ENCODE measurements at places on chromosomes 1 and 21.
A peak's percentile ranks its signal among the peaks of the same experiment; 100 is the strongest.

DNA sequence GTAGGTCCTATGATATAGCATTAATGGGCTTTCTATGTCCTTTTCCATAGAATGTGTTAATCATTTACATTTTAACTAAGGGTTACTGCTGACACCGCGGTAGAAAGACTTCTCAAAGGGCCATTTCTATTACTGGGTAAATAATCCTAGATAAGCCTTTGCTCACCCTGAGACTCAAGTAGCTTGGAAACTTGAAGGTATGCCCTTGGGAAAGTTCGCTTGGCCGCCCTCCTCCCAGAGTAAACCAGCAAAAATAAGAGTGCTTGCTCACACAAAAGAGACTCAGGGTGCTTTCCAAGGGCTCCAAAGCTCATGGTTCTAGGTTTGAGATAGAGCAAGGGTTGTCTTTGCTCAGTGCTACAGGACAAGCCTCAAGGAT, 85.8 kb upstream of the TMPRSS2 start:
- no peak for DNase-seq

DNA sequence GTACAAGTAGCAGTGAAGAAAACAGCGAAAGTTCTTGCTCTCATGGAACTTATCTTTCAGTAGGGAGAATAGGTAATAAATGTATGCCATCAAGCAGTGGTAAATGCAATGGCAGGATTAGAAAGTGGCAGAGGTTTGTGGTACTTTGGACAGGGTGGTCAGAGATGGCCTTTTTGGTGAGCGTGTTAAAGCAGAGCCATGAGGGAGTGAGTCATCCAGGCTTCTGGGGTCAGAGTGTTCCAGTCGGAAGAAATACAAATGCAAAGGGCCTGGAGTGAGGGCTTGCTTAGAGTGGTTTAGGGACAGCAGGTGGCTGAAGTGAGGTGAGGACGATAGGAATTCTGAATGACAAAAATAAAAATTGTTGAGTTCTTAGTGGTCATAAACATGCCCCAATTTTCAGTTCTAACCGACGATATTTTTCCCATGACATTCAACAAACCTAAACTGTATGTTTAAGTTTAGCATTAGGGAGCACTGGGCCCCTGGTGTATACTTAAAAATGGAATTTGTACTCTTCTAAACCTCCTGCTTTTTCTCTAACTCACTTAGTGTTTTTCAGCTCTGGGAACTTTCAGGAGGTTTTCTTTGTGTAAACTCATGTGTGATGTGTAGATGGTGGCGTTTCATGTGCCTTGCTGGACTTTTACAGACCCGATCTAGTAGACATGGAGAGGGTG, 78.2 kb downstream of the MACF1 start:
- DNase-seq, result no peak

GRCh38 chr1:117634631-117635030, 28.8 kb downstream of the TENT5C start:
- no peak for DNase-seq

GRCh38 chr1:101993710-101994109, 3.0 kb downstream of the OLFM3 start:
- DNase-seq, result peak; percentile 56

DNA sequence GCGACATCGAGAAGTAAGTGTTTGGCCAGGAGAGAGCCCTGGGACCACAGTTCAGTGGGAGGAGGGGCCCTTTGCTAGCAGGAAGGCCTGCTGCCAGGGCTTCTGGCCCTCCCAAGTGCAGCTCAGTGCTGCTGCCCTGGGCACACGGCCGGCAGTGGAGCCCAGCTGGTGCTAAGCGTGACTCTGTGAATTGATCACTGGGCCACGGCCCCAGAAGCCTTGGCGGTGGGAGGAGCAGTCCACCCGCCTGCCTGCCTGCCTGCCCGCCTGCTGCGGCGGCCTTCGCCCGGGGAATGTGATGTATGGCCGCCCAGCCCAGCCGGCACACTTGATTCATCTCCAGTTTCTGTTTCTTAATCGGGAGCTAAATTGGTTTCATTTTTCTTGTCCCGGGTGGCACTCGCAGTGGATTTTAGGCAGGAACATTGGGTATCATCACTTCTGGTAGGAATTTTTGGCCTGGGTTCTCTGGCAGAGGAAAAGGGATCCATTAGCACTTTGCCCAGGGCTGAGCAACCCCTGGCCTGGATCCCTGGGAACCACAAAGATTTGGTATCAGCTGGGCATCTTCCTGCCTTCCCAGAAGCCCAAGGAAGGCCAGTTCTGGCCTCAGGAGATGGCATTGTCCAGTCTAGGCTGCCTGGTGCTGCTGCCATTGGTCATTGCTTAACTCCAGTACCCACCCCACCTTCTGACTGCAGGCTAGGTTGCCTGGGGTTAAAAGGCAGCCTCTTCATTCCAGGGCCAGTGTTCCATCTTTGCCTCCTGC, 28.6 kb downstream of the TMEM53 start:
- DNase-seq, result no peak

DNA sequence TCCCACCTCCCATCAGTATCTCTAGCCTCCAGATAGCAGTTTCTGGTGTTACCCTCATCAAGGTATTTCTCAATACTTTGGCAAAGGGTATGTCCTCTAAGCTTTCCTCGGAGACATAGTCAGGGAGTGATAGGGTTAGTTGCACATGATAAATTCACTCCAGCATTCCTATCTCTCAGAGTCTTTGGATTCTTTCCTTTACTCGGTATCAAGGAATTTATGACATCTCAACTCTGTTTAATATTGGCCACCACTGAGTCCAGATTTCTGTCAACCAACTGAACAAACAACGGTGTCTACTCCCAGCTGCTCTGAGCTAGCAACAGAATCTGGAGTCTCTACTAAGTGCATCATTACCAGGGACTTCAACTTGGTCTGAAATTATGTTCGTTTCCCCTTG, 233.4 kb downstream of the TM2D1 start:
- DNase-seq, result no peak

GRCh38 chr1:116491700-116492357, 79.0 kb downstream of the CD58 start:
- no peak for DNase-seq

GRCh38 chr1:10665930-10666850, 130.3 kb downstream of the CASZ1 start:
- no peak for DNase-seq

GRCh38 chr1:161494091-161494735, 11.0 kb upstream of the FCGR2A start:
- no peak for DNase-seq

- no peak for DNase-seq
Measured at GRCh38 chr1:206066479-206067171, 13.7 kb downstream of the RHEX start.

- DNase-seq, result no peak
Measured at GRCh38 chr1:175548774-175549173, 194.6 kb downstream of the TNR start.

GRCh38 chr1:59917026-59917784, 9.4 kb downstream of the CYP2J2 start:
- DNase-seq, result no peak

GRCh38 chr21:25904044-25904695, 169.4 kb downstream of the GABPA start:
- no peak for DNase-seq

Data from RKO (cell line).